HFFc6 (cell line): ENCODE measurements at places on chromosomes 11 and 22. TPM values are rescaled to one million over a fixed set of nuclear protein-coding genes. Genes with fewer than 3 reads are reported as not detected.
A peak's percentile ranks its signal among the peaks of the same experiment; 100 is the strongest.

DNA sequence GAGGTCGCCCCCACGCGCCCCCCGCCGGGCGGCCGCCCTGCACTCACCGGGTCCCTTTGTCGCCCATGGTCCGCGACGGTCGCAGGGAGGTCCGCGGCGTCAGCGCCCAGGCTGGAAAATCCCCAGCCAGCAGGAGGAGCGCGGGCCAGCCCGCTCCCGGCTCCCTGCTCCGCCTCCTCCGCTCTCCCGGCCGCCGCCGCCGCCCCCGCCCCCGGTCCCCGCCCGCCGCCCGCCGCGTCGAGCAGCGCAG lies at the start of gene ARRB1:
TSS of gene ARRB1 (minus strand) at position 121 of the 250 bp plus-strand sequence. CDS start at position 67, 54 bp downstream.
- peak within 1 kb of the TSS; percentile 63 for H3K27ac ChIP-seq
- peaks cover 55% of the 10 kb centered on the region for H3K4me1 ChIP-seq
- peaks cover 1% of the 10 kb centered on the region for H3K27me3 ChIP-seq
- H3K36me3 ChIP-seq, result no peaks in the 10 kb centered on the region
- H3K4me3 ChIP-seq, result peak within 1 kb of the TSS; percentile 88
- DNase-seq, result no peak

DNA sequence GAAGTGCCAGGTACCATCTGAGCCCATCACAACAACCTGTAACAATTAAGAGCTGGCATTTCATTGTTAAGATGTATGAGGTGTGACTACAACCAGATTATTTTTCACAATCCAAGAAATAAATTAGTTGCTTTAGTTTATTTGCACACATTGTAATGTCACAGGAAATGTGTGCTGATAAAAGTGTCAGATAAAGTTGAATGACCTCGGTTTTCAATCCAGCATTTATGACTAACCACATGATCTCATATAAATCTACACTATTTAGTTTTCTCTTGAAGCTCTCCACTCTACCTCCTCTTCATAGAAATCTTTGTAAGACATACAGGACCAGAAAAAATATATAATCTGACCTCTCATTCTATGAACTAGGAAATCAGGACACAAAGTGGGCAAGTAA lies 166.2 kb downstream of the PGR start:
- no peaks in the 10 kb centered on the region for H3K36me3 ChIP-seq
- H3K27me3 ChIP-seq, result no peaks in the 10 kb centered on the region
- peaks cover 5% of the 10 kb centered on the region; the same call in 1 of the 2 replicates for H3K4me1 ChIP-seq
- H3K27ac ChIP-seq, result no peak overlapping the region

DNA sequence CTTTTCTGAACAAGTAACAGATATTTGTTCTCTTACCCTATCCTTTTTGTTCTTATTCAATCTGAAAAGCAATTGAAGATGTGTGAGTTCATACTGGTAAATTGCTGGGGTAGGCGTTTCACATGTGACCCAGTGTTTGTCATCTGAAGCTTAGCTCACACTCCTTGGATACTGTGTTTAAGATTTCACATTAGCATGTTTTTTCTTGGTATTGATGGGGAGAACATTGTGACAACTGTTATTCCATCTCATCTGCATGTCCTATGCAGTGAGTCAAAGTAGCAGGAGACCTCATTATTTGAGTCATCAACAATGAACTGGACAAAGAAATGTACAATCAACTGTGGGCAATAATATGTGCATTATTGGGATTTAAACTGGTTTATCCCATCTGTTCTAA lies 691.6 kb upstream of the ANO5 start:
- H3K36me3 ChIP-seq, result no peaks in the 10 kb centered on the region
- DNase-seq, result no peak
- no peak overlapping the region for H3K27ac ChIP-seq
- H3K4me3 ChIP-seq, result no peak overlapping the region
- H3K4me1 ChIP-seq, result no peaks in the 10 kb centered on the region

Gene CNTN5
- total RNA-seq, result not detected in 3 replicates

- H3K27ac ChIP-seq, result no peak overlapping the region
- H3K36me3 ChIP-seq, result no peaks in the 10 kb centered on the region; the same call in 1 of the 2 replicates
- H3K4me3 ChIP-seq, result no peak overlapping the region
- peaks cover 17% of the 10 kb centered on the region for H3K4me1 ChIP-seq
These were observed 6.4 kb downstream of the DGKZ start for GRCh38 chr11:46353698-46354097.

DNA sequence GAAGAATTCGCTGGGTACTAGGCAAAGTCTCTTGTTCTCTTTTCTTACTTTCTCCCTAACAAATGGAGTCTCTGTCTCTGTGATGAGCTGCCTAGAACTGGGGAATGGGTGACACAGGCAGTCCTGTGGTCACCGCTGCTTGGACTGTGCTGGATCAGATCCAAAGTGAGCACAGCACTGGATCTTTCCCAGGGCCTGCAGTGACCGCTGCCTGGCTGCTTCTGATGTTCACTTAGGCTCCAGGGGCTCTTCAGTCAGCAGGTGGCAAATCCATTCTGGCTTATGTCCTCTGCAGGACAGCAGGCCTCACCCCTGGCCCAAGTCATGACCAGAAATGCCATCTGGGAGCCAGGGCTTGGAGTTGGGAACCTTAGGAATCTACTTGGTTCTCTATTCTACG lies 61.5 kb downstream of the EXT2 start:
- no peak overlapping the region for H3K4me3 ChIP-seq
- peaks cover 11% of the 10 kb centered on the region for H3K36me3 ChIP-seq
- peaks cover 4% of the 10 kb centered on the region; the same call in 1 of the 2 replicates for H3K4me1 ChIP-seq
- no peak for DNase-seq
- no peak overlapping the region for H3K27ac ChIP-seq
- H3K27me3 ChIP-seq, result no peaks in the 10 kb centered on the region; the same call in 1 of the 2 replicates

GRCh38 chr11:75238595-75239440 lies 1.8 kb upstream of the TPBGL start:
- peaks cover 38% of the 10 kb centered on the region for H3K27me3 ChIP-seq
- H3K36me3 ChIP-seq, result no peaks in the 10 kb centered on the region
- no peak overlapping the region for H3K4me3 ChIP-seq

Gene SCGB1D2
- total RNA-seq, result not detected in 3 replicates

DNA sequence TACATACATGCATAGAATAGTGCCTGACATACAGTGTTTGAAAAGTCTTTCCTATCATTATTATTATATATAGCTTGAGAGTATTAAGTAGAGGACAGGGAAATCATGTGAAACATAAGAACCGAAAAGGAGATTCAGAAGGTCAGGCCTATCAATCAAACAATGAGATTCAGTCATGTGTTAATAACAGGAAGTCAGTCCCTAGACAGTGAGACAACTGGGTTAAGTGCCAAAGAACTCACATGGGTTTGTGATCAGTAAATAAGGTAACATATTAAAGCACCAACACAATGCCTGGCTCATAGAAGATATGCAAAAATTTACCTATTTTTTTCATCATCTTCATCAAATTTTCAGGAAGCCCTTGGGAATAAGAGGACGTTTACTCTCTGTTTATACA lies 174.3 kb upstream of the FAT3 start:
- no peaks in the 10 kb centered on the region for H3K4me1 ChIP-seq
- no peak for DNase-seq
- no peaks in the 10 kb centered on the region for H3K36me3 ChIP-seq
- H3K4me3 ChIP-seq, result no peak overlapping the region

- H3K27me3 ChIP-seq, result peaks cover 3% of the 10 kb centered on the region; the same call in 1 of the 2 replicates
- H3K4me3 ChIP-seq, result no peak overlapping the region
- H3K36me3 ChIP-seq, result no peaks in the 10 kb centered on the region
These were observed 325.7 kb downstream of the SOX6 start for GRCh38 chr11:16030664-16031063.

Gene CNIH2
- total RNA-seq, result 1.1 to 2.6 TPM (median 1.9 TPM) in 3 replicates

Gene SOX10
- total RNA-seq, result not detected in 2 replicates

Gene OR56B4
- not detected in 3 replicates for total RNA-seq

DNA sequence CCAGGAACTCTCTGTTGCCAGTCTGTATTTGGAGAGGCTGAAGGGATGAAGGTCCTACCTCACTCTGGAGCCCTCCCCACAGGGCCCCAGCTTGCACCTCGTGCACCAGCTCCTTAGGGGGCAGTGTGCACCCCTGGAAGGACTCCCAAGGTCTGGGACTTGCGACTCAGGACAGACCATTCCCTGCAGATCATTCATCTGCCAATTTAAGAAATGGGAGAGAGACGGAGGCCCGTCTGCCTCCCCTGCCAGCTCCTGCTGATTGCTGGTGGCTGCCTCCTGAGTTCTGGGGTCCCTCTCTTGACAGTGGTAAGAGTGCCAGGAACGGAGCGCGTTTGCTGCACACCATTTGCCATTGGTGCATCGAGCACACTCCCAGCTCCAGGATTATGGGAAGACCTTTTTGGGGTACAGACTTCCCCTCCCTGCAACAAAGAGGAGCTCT lies 27.4 kb upstream of the MALAT1 start:
- H3K4me3 ChIP-seq, result peak overlapping the region; percentile 76
- peak overlapping the region; percentile 97 for H3K27ac ChIP-seq
- peak; percentile 74 for DNase-seq
- peaks cover 44% of the 10 kb centered on the region for H3K4me1 ChIP-seq
- H3K36me3 ChIP-seq, result no peaks in the 10 kb centered on the region

DNA sequence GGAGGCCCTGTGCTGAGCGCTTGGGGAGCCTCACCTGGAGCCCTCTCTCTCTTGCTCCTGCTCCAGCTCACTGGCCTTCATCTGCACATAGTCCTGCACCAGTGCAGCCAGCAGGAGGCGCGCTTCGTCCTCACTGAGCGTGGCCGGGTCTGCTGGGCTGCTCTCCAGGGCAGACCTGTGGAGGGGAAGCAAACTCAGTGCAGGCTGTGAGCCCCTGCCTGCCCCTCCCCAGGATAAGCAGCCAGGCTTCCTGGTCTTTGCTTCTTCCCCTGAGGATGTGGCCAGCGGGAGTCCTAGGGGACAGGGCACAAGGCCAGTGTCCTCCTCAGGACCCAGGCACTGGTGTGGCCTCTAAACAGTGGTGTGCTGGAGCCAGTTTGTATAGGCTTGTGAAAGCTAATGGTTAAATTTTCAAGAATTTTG lies 2.2 kb downstream of the CALCA start:
- H3K27ac ChIP-seq, result no peak overlapping the region
- H3K4me3 ChIP-seq, result no peak overlapping the region
- peaks cover 11% of the 10 kb centered on the region for H3K4me1 ChIP-seq

Gene IL18
- 0.93 to 1.5 TPM (median 1.1 TPM) in 3 replicates for total RNA-seq

Gene IL17REL
- not detected in 3 replicates for total RNA-seq

Gene OR52N4
- total RNA-seq, result not detected in 3 replicates

- no peak overlapping the region for H3K4me3 ChIP-seq
- no peak for DNase-seq
- peaks cover 8% of the 10 kb centered on the region; the same call in 1 of the 2 replicates for H3K4me1 ChIP-seq
- H3K36me3 ChIP-seq, result no peaks in the 10 kb centered on the region
- H3K27ac ChIP-seq, result no peak overlapping the region
These were observed 95.8 kb downstream of the ADAMTS15 start for GRCh38 chr11:130544266-130544665.

Gene MYRF
- total RNA-seq, result 0.16 and 0.43 TPM in 2 replicates

GRCh38 chr11:14399087-14399486 lies 40.1 kb upstream of the RRAS2 start:
- no peaks in the 10 kb centered on the region for H3K36me3 ChIP-seq
- no peak for DNase-seq
- no peak overlapping the region for H3K4me3 ChIP-seq
- H3K4me1 ChIP-seq, result peaks cover 6% of the 10 kb centered on the region; the same call in 1 of the 2 replicates
- peaks cover 1% of the 10 kb centered on the region for H3K27me3 ChIP-seq

- peaks cover 11% of the 10 kb centered on the region; the same call in 1 of the 2 replicates for H3K36me3 ChIP-seq
- no peak overlapping the region for H3K4me3 ChIP-seq
- no peaks in the 10 kb centered on the region; the same call in 1 of the 2 replicates for H3K27me3 ChIP-seq
These were observed 52.8 kb upstream of the APOA1 start for GRCh38 chr11:116890193-116890592.

- no peaks in the 10 kb centered on the region for H3K27me3 ChIP-seq
- H3K36me3 ChIP-seq, result no peaks in the 10 kb centered on the region; the same call in 1 of the 2 replicates
- H3K4me3 ChIP-seq, result no peak overlapping the region
- no peaks in the 10 kb centered on the region for H3K4me1 ChIP-seq
- DNase-seq, result no peak
These were observed 413.6 kb downstream of the OPCML start for GRCh38 chr11:133118563-133119268.

DNA sequence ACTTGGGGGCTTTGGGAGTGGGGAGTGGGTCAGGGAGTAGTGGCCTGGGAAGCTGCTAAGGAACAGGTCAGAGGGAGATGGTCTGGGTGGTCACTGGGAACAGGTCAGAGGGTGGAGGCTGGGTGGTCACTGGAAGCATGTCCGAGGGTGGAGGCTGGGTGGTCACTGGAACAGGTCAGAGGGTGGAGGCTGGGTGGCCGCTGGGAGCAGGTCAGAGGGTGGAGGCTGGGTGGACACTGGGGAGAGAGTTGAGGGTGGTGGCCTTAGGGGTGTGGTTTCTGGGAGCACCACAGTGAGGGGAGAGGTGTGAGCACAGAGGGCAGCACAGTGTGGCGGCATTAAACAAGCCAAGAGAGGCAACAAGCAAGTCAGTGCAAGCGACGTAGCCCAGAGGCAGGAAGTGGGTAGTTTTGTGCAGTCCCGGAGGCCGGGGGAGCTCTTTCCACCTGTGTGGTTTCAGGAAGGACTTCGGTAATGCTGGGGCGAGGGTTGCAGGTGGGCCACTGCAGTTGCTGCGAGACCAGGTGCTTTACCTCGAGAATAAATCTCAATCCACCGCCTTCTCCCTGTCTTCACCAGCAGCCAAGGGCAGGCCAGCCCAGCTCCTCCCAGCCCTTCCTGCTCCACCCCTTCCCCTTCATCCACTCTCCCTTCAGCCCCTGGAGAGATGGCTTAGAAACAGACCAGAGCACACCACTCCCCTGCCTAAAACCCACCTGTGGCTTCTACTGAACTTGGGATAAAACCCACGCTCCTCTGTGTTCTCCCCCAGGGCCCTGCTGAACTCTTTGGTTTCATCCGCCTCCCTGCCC lies 3.2 kb upstream of the CACNA1I start:
- H3K4me3 ChIP-seq, result no peak overlapping the region
- H3K27ac ChIP-seq, result no peak overlapping the region
- no peak for DNase-seq
- peaks cover 8% of the 10 kb centered on the region for H3K27me3 ChIP-seq
- H3K36me3 ChIP-seq, result no peaks in the 10 kb centered on the region

Gene SAA2
- not detected in 3 replicates for total RNA-seq

Gene GLYATL1
- total RNA-seq, result 0.85 TPM in 1 of 3 replicates, not detected in the others

Gene SAA4
- total RNA-seq, result not detected in 3 replicates

DNA sequence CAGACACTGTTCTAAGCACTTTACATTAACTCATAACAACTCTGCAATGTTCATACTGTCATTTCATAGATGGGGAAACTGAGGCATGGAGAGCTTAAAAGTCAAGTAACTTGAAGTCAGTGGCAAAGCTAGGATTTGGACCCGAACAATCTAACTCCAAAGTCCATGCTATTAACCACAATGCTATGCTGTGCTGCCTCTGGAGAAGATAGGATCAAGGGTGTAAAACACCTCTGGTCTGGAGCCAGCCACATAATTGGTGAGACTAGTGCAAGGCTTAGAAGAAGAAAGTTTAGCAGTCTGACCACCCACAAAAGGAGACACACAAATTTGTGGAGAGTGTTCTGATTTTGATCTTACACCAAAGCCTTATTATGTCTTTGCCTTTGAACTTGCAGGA lies 43.7 kb downstream of the ARFGAP2 start:
- H3K4me1 ChIP-seq, result no peaks in the 10 kb centered on the region
- H3K36me3 ChIP-seq, result peaks cover 7% of the 10 kb centered on the region
- peaks cover 2% of the 10 kb centered on the region; the same call in 1 of the 2 replicates for H3K27me3 ChIP-seq
- H3K27ac ChIP-seq, result no peak overlapping the region

- H3K4me1 ChIP-seq, result no peaks in the 10 kb centered on the region
- peaks cover 10% of the 10 kb centered on the region; the same call in 1 of the 2 replicates for H3K36me3 ChIP-seq
- no peaks in the 10 kb centered on the region; the same call in 1 of the 2 replicates for H3K27me3 ChIP-seq
- no peak overlapping the region for H3K27ac ChIP-seq
These were observed 147.6 kb downstream of the OPCML start for GRCh38 chr11:133384731-133385130.

- DNase-seq, result peak; percentile 43
- no peak overlapping the region for H3K27ac ChIP-seq
- H3K36me3 ChIP-seq, result peaks cover 23% of the 10 kb centered on the region
- H3K27me3 ChIP-seq, result peaks cover 73% of the 10 kb centered on the region
- H3K4me1 ChIP-seq, result peaks cover 18% of the 10 kb centered on the region
These were observed 1.5 kb downstream of the DBX1 start for GRCh38 chr11:20158597-20159257.

Gene PGR
- total RNA-seq, result not detected in 3 replicates
